Occipital lobe (tissue), 3 donors: ENCODE measurements at places on chromosomes 7 and 10.

GRCh38 chr10:60098677-60099601, 192.6 kb upstream of the CCDC6 start:
- no peak for DNase-seq

GRCh38 chr7:154902600-154903082, 100.3 kb downstream of the PAXIP1 start:
- DNase-seq = no peak

DNA sequence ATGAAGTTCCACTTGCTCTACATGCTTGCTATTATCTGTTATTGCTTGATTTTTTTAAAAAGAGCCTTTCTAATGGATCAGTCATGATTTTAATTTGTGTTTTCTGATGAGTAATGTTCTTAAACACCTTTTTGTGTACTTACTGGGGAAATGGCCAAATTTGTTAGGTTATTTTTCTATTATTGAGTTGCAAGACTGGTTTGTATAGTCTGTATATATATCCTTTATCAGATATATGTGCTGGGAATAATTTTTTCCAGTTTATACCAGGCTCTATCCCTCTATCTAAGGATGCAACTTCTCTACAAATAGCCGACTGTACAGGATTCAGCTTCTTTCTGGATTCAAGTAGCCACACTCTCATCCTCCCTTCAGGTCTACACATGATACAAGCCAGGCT, 65.6 kb upstream of the SEC61G start:
- DNase-seq = no peak

DNA sequence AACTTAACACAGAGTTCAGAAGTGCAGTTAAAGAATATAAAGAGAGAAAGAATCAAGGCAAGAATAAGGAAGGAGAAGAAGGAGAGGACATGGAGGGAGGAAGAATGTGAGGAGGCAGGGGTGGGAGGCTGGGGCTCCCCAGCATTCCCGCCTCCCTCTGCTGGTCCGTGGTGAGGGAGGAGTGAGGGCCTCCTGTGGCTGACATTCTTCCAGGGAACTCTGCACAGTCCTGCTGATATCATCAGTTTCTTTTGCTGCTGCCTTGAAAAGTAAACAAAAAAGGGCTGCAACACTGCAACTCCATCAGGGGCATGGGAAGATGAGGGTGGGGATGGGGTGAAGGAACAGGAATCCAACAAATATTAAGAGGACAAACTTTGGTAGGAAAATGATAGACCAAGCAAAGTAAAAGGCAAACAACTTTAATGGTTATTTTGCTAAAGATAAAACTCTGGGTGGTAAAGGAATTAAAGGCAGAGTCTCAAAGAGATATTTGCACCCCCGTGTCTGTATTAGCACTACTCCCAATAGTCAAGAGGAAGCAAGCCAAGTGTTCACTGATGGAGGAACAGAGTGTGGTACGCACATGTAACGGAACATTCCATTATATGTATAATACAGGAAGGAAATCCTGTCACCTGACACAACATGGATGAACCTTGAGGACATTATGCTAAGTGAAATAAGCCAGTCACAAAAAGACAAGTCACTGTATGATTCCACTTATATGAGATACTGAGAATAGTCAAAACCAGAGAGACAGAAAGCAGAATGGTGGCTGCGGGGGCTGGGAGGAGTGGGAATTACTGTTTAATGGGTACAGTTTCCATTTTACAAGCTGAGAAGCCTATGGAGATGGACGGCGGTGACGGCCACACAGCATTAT, 8.0 kb upstream of the SPOCK2 start:
- DNase-seq = no peak

GRCh38 chr7:4014346-4015050, 667.6 kb upstream of the FOXK1 start:
- DNase-seq = no peak

- no peak for DNase-seq
Measured at GRCh38 chr10:103480521-103480920, 1.5 kb upstream of the CALHM3 start.

GRCh38 chr10:113056441-113057021, 106.5 kb downstream of the TCF7L2 start:
- no peak for DNase-seq

- DNase-seq = no peak
Measured at GRCh38 chr7:77330169-77330882, 85.8 kb downstream of the GSAP start.

GRCh38 chr10:92267343-92267742, 23.5 kb downstream of the CPEB3 start:
- no peak for DNase-seq

DNA sequence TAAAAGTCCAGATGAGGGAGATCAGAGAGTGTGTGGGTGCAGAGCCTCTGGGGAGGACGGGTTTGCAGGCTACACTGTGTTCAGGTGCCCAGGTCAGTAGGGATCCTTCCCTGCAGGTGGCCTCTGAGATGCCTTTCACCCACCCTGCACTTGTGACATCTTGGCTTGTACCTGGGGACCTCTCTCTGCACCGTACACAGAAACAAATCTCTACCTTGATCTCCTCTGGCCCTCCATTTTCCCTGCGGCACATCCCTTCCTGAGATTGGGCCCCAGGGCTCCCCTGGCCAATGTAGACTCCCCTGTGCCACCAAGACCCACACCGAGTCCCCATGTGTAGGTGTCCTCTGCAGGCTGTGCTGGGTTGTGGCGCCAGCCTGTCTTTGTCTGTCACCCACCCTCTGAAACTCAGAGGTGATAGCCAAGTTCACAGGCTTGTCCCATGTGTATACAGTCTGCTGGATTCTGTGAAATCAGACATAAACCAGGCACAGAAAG, 140.6 kb downstream of the PTPN20 start:
- no peak for DNase-seq

DNA sequence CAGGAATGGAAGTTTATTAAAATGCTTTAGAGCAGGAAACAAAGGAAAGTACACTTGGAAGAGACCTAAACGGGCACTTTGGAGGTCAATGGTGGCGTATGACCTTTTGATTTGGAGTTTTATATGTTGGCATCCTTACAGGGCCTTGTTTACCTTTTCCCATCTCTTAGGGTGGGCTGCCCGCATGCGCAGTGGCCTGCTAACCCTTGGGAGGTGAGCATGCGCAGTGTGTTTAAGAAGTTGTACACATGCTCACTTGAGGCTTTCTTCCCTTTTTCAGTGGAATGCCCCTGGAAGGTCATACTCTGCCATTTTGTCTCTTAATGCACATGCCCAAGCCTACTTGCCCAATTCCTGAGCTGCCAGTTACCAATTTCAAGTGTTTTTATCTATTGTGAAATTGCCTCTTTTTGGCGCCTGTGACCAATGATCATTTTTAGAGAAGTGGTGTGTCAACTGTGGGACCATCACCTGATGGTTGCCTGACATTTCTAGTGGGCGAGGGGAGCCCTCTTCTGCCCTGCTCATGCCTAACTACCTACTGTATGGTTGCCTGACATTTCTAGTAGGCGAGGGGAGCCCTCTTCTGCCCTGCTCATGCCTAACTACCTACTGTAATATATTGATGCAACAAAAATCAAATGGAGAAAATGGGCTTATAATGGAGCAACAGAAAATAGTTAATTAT, 138.0 kb downstream of the PPP1R9A start:
- DNase-seq = no peak

GRCh38 chr7:921071-921461, 33.4 kb downstream of the ADAP1 start:
- DNase-seq = no peak

DNA sequence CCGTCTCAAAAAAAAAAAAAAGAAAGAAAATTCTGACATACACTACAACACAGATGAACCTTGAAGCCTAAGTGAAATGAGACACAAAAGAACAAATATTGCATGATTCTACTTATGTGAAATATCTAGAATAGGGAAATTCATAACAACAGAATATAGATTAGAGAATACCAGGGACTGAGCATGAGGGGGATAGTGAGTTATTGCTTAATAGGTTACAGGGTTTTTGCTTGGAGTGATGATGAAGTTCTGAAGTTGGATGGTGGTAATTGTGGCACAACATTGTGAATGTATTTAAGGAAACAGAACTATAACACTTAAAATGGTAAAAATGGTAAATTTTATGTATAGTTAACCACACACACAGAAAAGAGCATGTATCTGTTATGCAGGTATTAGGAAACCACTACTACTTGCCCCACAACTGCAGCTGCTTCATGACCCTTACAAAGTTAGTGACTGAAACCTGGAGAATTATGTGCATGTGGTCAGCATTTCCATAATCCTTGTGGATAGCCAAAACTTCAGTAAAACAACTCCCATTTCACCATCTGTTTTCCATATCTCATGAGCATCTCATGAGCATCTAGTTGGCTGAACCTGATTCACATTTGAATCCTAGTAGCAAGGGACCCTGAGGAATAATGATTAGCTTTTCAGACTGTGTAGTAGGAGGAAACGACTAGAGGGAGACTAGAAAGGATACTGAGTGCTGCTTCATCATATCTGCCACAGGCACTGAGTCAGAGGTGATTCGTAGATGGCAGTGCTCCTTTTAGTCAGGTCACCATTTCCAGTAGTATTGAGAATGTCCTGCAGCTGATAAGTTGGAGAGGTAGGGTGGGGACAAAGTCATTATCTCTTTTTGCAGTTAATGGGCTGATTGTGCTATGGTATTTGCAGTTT, 26.3 kb downstream of the SAMD8 start:
- no peak for DNase-seq

- no peak for DNase-seq
Measured at GRCh38 chr10:131786756-131787605, 113.8 kb upstream of the PPP2R2D start.

GRCh38 chr10:77707570-77707969, 70.0 kb upstream of the KCNMA1 start:
- no peak for DNase-seq

DNA sequence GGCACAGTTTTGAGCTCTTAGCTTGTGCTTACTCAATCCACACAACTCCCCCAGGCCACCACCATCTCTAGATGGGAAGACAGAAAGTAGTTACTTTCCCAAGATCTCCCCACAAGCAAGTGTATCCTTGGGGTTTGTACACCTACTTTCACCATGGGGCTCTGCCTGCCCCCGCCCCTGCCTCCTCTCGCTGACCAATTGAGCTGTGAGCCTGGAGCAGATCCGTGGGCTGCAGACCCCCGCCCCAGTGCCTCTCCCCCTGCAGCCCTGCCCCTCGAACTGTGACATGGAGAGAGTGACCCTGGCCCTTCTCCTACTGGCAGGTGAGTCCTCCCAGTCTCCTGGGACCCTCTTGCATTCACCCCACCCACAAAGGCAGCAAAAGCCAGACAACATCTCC, 2.0 kb downstream of the FXYD4 start:
- DNase-seq = no peak

- DNase-seq = no peak
Measured at GRCh38 chr7:151115836-151116418, 29.7 kb downstream of the AGAP3 start.

GRCh38 chr10:14727465-14727864, 47.2 kb downstream of the FAM107B start:
- DNase-seq = no peak

DNA sequence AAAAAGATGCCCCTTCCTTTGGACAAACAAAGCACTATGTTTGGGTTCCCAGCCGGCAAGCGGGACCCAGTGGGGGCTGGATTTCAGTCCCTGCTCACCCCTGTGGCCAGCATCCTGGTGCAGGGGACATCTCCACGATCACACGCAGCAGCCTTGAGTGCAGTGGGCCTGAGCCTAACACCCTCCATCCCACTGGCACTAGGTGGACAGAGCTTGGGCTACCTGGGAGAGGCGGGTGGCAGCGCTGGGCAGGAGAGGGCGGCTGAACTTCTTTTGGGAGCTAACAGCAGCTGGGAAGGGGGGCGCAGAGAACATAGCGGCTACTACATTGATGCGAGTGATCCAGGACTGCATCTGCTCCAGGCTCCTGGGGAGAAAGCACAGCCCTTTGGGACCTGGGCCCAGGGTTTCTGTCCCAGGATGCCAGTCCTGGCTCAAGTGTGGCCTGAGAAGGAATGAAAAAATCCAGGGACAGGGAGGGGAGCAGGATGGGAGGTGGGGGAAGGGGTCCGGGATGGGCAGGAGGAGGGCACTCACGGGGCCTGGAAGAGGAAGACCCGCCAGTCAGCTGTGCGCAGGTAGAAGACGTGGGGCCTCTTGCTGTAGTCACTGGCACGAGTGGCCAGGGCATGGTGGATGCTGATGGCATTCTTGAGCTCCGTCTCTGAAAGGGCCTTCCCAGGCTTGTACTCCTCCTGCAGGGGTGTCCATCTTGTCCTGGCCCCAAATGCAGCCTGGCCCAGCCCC, 9.0 kb downstream of the NFKB2 start:
- DNase-seq = no peak

- no peak for DNase-seq
Measured at GRCh38 chr10:118986815-118987790, 42.4 kb upstream of the NANOS1 start.

- no peak for DNase-seq
Measured at GRCh38 chr7:24978843-24979469, 1.0 kb downstream of the OSBPL3 start.

DNA sequence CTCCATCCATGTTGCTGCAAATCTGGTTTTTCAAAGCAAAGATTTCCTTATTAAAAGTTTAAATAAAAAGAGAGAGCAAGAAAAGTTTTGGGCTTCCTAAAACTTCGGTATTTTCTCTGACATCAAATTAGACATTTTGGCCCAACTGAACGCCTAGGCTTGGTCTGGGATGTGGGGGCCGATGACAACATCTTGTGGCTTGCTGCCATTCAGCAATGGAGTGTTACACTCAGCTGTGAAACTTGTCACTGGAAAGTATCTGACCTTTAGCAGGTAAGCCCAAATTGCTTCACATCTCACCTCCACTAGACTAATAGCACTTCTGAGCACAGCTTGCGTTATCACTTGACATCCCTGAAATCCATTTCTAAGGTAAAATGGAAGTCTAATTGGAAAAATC, 320.6 kb downstream of the GATA3 start:
- DNase-seq = no peak

- DNase-seq = no peak
Measured at GRCh38 chr7:87341441-87341840, 4.0 kb upstream of the CROT start.
